ENCODE measurements at places on chromosomes 7 and 10.

GRCh38 chr10:43376046-43376635 lies 4.7 kb downstream of the FXYD4 start:
- DNase-seq: no peak

GRCh38 chr7:7959979-7960670 lies 8.5 kb upstream of the GLCCI1 start:
- no peak for DNase-seq

DNA sequence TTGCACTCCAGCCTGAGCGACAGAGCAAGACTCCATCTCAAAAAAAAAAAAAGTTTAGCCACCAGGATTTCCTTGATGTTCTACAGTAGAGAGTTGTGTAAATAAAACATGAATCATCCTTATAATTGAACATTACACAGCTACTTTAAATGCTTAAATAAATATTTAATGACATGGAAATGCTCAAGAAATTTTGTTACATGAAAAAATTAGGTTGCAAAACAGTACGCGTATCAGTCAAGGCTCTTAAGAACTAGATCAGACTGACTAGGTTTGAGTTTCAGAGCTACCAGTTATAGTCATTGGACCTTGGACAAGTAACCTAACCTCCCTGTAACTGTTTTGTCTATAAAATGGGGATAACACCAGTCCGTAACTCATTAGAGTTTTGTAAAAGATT lies 38.7 kb upstream of the GSAP start:
- no peak for DNase-seq

GRCh38 chr10:34697351-34698247 lies 117.5 kb downstream of the PARD3 start:
- DNase-seq: no peak

DNA sequence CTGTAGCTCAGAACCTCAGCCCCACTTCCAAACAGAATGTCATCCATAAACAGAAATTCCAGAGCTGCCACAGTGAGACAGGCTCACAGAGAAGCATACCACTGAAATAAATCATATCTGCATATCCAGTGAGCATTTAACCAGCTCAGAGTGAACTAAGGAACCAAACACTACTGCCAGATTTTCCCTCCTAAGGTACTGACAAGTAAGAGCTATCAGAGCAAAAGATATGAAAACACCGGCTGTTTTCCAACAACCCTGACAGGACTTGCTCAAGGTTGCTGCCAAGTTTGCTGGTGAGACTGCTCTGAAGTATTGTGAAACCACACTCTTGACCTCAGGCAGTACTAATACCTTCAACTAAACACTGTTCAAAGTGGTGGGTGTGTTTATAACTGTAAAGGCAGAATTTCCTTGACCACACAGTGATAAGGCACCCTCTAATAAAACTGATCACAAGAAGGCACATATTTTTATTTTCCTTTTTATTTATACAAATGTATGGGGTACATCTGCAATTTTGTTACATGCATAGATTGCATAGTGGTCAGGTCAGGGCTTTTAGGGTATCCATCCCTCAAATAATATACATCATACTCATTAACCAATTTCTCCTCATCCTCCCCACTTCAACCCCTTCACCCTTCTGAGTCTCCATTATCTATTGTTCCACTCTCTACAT lies 18.3 kb downstream of the SGMS1 start:
- DNase-seq: no peak

- no peak for DNase-seq
Observed at GRCh38 chr10:129033340-129033739, 433.7 kb upstream of the MGMT start.

- no peak for DNase-seq
Observed at GRCh38 chr10:31143331-31143935, 111.8 kb upstream of the ZNF438 start.

DNA sequence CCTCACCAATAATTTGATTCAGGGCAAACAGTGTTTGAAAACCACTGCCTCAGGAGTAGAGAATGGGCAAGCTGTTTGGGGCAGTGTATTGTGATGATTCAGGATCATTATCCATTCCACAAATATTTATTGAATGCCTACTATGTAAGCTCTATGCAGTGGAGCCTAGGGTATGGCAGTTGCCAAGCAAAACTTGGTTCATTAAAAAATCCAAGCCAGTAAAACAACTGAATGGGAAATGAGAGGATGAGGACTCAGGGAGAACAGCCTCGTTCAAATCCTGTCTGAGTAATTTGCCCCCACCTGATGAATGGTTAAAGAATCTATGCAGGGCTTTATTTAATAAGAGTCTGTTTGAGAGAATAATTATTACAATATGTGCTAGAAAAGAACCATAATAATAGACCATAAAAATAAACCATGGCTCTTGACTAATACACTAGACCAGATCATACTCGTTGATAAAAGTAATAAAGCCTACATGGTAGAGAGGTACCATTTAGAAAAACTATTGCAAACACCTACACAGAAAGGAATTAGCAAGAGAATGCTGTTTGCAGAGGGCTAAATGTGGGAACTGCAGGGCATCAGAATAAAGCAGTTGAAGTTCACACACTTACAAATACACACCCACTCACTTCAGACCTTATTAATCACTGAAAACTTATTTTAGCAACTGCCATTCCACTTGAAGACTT lies 71.7 kb downstream of the CREB5 start:
- no peak for DNase-seq

- DNase-seq: no peak
Observed at GRCh38 chr7:134679006-134679405, 32.4 kb downstream of the BPGM start.

- DNase-seq: no peak
Observed at GRCh38 chr7:35256256-35257175, 2.6 kb upstream of the TBX20 start.

GRCh38 chr7:107179326-107180164 lies 10.7 kb downstream of the HBP1 start:
- DNase-seq: no peak

- no peak for DNase-seq
Observed at GRCh38 chr7:83036721-83037380, 125.8 kb downstream of the PCLO start.

- DNase-seq: no peak
Observed at GRCh38 chr7:2659556-2660358, 28.0 kb downstream of the TTYH3 start.

- DNase-seq: no peak
Observed at GRCh38 chr7:45589061-45589460, 14.9 kb downstream of the ADCY1 start.

DNA sequence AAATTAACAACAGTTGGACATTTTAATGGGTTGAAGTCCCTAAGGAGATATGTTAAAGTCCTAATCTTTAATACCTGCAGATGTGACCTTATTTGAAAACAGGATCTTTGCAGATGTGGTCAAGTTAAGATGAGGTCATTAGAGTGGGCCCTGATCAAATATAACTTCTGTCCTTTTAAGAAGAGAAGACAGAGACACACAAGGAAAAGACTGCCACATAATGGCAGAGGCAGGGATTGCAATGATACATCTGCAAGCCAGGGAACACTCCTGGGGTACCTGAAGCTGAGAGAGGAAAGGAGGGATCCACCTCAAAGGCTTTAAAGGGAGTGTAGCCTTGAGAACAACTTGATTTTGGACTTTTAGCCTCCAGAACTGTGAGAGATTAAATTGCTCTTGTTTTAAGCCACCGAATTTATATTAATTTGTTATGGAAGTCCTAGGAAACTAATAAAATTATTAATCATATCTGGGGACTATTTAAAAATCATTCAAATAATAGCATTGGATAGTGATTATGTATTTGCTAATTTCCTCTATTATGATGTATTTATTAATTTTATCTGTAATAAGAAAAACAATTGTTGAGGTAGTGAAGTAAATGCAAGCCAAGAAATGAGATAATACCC lies 700.0 kb upstream of the PCDH15 start:
- DNase-seq: no peak

- DNase-seq: no peak
Observed at GRCh38 chr10:44032216-44032615, 352.7 kb downstream of the CXCL12 start.

- no peak for DNase-seq
Observed at GRCh38 chr7:104962781-104963180, 51.2 kb upstream of the KMT2E start.

All from stimulated activated CD8-positive, alpha-beta memory T cell treated with anti-CD3 and anti-CD28 coated beads, Interleukin-15, amount 100 ng/mL, for 48 hours (primary cell).